ENCODE measurements at places on chromosomes 4 and X.

- H3K27me3 ChIP-seq = no peaks in the 10 kb centered on the region
- DNase-seq = no peak
- H3K4me1 ChIP-seq = no peaks in the 10 kb centered on the region
- H3K27ac ChIP-seq = no peak overlapping the region
- no peak overlapping the region for H3K4me3 ChIP-seq
Observed at GRCh38 chrX:109357706-109358105, 124.2 kb downstream of the GUCY2F start.

DNA sequence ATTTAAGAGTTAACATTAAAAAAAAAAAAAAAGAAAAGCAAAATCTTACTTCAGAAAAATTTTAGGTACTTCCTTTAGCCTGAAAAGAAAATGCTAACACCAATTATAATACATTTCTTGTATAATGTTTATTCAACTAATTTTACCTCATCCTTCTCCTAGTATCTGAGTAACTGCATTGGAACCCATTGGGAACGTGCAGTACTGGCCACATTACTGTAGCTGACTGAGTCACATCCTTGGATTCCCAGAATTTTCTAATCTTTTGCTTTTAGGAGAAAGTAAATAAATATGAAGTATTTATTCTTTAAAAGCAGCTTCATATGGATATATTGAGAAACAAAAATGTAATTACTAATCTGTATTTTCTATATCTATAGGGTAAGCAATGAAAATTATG, 82.6 kb upstream of the SLITRK2 start:
- no peaks in the 10 kb centered on the region for H3K36me3 ChIP-seq
- no peak overlapping the region for H3K4me3 ChIP-seq
- H3K27ac ChIP-seq = no peak overlapping the region
- no peak for DNase-seq
- no peaks in the 10 kb centered on the region for H3K4me1 ChIP-seq

DNA sequence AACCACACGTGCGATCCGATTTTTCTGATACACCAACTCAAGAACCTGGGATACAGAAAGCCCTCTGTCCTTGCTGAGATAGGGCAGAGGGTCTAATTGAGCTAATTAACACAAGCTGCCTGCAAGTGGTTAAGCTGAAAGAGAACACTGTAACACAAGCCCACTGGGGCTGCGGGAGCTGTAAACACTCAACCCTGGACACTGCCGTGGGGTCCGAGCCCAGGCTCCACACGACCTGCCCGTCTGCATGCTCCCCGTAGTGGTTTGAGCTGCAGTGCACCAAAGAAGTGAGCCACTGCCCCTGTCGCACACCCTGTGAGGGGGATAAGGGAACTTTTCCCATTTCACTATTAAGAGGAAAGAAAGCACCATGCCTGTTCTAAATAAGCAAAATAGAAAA, 54.6 kb downstream of the SPANXN3 start:
- no peaks in the 10 kb centered on the region for H3K27me3 ChIP-seq
- no peak for DNase-seq
- no peak overlapping the region for H3K27ac ChIP-seq
- H3K4me1 ChIP-seq = no peaks in the 10 kb centered on the region
- H3K4me3 ChIP-seq = no peak overlapping the region
- no peaks in the 10 kb centered on the region for H3K36me3 ChIP-seq

GRCh38 chrX:122238801-122239200, 945.3 kb upstream of the GRIA3 start:
- no peaks in the 10 kb centered on the region for H3K36me3 ChIP-seq
- no peak overlapping the region for H3K27ac ChIP-seq
- H3K4me1 ChIP-seq = no peaks in the 10 kb centered on the region
- H3K4me3 ChIP-seq = no peak overlapping the region
- no peak for DNase-seq
- no peaks in the 10 kb centered on the region for H3K27me3 ChIP-seq

DNA sequence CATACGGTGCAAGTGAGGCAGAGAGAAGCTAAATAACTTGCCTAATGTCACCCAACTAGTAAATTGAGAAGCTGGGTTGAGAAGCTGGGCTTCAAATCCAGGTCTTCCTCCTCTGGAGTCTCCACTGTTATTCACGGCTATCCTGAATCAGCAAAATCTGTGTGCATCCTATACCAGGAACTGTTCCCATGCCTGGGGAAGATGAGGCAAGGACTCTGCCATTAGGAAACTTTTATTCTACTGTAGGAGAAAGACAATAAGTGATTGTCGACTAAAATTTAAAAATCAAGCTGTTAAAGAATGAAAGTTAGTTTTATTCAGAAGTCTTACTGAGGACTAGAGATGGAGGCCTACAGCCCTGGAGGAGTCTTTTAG, 872 bp upstream of the TEC start:
- H3K27me3 ChIP-seq = no peaks in the 10 kb centered on the region
- peaks cover 21% of the 10 kb centered on the region for H3K4me1 ChIP-seq
- no peak overlapping the region for H3K27ac ChIP-seq
- peaks cover 1% of the 10 kb centered on the region for H3K36me3 ChIP-seq
- no peak for DNase-seq

- H3K4me1 ChIP-seq = no peaks in the 10 kb centered on the region
- H3K27ac ChIP-seq = no peak overlapping the region
- no peak for DNase-seq
- no peaks in the 10 kb centered on the region for H3K27me3 ChIP-seq
- H3K4me3 ChIP-seq = no peak overlapping the region
Observed at GRCh38 chr4:26753617-26754016, 107.0 kb upstream of the STIM2 start.

DNA sequence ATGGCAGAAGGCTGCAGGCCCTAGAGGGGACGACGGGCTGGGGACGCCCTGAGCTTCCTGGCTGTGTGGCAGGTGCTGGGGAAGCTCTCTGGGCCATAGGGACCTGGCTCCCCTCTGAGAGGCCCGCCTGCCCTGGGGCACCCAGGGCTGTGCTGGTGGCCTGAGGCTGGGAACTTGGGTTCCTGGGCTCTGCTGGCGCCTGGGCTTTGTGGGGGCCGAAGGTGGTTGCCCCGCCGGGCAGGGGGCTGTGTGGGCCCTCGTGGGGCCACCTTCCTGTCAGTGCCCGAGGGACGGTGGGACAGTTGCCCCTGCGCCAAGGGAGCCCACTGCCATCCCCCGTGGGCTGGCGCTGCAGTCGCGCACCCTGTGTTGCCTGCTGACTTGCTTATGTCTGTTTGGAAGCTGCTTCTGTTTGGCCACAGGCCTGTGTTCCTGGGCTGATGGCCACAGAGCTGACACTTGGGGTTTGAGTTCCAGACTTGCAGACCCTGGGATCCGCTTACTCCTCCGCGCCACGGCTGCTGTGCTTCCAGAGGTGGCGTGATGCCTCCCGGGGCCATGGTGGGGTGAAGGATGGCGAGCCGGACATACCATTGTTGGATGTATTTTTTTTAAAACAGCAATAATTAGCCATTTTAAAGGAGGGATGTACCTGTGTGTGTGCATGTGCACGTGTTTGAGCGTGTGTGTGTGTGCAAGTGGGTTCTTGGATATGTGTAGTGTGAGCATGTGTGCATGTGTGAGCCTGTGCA, 8.5 kb downstream of the NAT8L start:
- no peaks in the 10 kb centered on the region for H3K27me3 ChIP-seq
- H3K27ac ChIP-seq = no peak overlapping the region
- no peaks in the 10 kb centered on the region for H3K4me1 ChIP-seq
- no peak for DNase-seq
- no peaks in the 10 kb centered on the region for H3K36me3 ChIP-seq

- no peak for DNase-seq
- no peaks in the 10 kb centered on the region for H3K27me3 ChIP-seq
- H3K4me3 ChIP-seq = no peak overlapping the region
Observed at GRCh38 chr4:14023896-14024295, 396.4 kb upstream of the BOD1L1 start.

DNA sequence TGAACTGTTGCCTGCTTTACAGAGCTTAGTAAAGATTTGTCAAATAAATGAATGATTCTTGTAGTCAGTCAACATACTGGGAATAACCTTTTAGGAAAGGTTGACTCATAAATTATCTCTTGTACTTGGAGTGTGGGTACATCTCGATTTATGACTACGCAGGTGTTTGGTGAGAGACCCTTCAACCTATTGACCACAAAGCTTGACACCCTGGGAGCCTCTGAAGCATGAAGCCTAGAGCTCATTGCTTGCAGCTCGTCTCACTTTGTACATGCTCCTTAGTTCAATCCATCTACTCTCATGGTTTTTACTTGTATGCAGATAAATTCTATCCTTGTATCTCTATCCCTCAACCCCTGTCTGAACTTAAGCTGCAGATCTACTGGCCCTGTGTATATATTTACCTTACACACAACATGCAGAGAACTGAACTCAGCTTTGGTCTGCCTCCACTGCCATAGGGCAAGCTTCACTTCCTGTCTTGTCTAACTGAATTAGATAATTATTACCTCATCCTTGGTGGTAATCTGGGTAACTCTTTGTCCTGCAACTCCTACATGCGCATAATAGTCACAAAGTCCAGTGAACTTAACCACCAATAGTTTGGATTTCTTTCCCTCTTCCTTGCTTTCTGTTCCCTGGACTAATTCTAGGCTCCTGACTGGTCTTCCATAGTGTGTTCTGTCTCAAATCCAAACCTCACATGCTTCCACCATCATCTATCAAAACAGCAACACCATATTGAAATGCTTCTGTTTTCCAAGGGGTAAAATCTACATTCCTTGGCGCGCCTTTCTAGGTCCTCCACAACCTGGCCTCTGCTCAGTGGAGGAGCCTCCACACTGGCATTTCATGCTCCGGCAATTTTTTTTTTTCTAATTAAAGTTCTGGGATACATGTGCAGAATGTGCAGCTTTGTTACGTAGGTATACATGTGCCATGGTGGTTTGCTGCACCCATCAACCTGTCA, 32.2 kb upstream of the FAT1 start:
- H3K36me3 ChIP-seq = no peaks in the 10 kb centered on the region
- no peak overlapping the region for H3K4me3 ChIP-seq
- DNase-seq = no peak
- H3K27me3 ChIP-seq = no peaks in the 10 kb centered on the region

- DNase-seq = no peak
- H3K27me3 ChIP-seq = peaks cover 2% of the 10 kb centered on the region
- no peaks in the 10 kb centered on the region for H3K4me1 ChIP-seq
Observed at GRCh38 chrX:110394651-110395050, 36.0 kb downstream of the RTL9 start.

GRCh38 chr4:173466101-173466500, 63.9 kb downstream of the HAND2 start:
- H3K4me3 ChIP-seq = no peak overlapping the region
- DNase-seq = no peak
- no peak overlapping the region for H3K27ac ChIP-seq
- H3K36me3 ChIP-seq = no peaks in the 10 kb centered on the region

GRCh38 chr4:134408897-134409296, 207.3 kb upstream of the PABPC4L start:
- no peaks in the 10 kb centered on the region for H3K4me1 ChIP-seq
- no peak for DNase-seq
- H3K4me3 ChIP-seq = no peak overlapping the region
- no peak overlapping the region for H3K27ac ChIP-seq

DNA sequence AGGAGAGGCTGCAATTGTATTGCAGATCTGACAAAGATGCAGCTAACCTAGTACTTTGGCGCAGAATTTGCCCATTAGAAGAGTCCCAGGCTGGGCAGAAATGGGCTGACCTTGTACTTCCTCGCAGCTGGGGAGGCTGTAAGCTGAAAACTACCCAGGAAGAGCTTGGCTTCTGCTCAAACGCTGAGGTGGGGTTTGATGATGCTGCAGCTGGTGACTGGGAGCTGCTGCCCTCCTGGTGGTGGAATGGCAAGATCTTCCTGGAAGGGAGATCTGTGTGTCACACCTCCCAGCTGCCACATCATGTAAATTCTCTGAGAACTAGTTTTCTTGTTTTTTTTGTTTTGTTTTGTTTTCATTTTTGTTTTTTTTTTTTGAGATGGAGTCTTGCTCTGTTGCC, 17.4 kb downstream of the CCNG2 start:
- H3K4me1 ChIP-seq = no peaks in the 10 kb centered on the region
- peaks cover 17% of the 10 kb centered on the region for H3K36me3 ChIP-seq
- H3K27ac ChIP-seq = no peak overlapping the region
- no peak overlapping the region for H3K4me3 ChIP-seq
- no peak for DNase-seq

DNA sequence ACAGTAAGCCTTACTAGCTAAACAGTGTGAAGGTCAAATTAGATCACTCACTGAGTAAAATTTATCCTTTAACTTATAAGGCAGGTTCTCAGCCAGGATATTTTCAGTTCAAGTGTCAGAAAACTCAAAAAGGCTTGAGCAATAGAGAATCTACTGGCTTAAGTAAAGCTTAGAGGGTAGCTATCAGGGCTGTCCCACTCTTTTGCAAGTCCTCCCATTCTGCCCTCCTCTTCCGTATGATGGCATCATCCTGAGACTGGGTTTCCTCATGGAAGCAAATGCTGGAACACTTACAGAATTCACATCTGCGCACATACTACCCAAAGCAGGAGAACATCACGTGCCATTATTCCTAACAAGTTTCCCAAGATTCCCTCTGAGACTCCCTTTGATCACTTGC, 55.0 kb downstream of the FBXL5 start:
- H3K27me3 ChIP-seq = no peaks in the 10 kb centered on the region
- no peaks in the 10 kb centered on the region for H3K4me1 ChIP-seq
- H3K27ac ChIP-seq = no peak overlapping the region
- no peak for DNase-seq
- peaks cover 19% of the 10 kb centered on the region for H3K36me3 ChIP-seq

DNA sequence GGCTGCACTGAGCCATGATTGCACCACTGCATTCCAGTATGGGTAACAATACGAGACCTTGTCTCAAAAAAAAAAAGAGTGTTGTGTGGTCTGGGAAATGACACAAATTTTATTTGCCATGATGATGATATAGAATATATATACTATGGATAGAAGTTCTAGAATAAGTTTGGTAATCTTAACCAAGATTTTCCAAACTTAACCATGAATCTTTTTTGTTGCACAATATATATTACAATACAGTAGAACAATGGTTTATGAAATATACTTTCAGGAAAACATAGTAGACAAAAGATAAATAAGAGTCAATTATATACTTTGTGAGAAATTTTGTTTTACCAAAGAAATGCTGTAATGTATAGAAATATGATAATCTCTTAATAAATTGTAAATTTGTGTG, 34.8 kb downstream of the MFSD8 start:
- no peak for DNase-seq
- no peaks in the 10 kb centered on the region for H3K4me1 ChIP-seq
- H3K36me3 ChIP-seq = peaks cover 16% of the 10 kb centered on the region
- no peaks in the 10 kb centered on the region for H3K27me3 ChIP-seq

GRCh38 chr4:129145222-129145730, 49.3 kb downstream of the C4orf33 start:
- no peaks in the 10 kb centered on the region for H3K36me3 ChIP-seq
- H3K27ac ChIP-seq = no peak overlapping the region
- no peak for DNase-seq
- H3K27me3 ChIP-seq = no peaks in the 10 kb centered on the region
- no peaks in the 10 kb centered on the region for H3K4me1 ChIP-seq
